ENCODE measurements at places on chromosomes 11 and 22.
A peak's percentile ranks its signal among the peaks of the same experiment; 100 is the strongest.

DNA sequence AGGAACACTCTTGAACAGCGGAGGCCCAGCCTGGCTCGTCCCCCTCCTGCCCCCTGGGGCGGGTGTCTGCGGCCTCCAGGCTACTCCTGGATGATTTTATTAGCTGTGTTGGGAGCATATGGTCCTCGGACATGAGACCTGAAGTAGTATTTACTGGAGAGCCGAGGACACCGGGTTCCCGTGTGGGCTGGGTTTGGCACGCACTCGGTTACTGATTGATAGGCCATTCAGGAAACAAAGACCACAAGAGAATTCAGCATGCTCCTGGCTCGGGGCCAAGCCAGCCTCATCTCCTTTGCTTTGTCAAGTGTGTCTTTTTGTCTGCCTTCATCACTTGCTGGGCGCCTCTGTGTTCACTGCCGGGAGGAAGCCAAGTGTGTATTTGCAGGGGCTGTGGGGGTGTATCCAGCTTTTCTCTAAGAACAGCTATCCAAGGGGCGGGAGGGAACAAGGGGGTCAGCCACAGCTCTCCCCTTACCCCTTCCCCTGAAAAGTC is 9.7 kb downstream of the FXYD2 start:
- H3K36me3 ChIP-seq, result peaks cover 2% of the 10 kb centered on the region
- no peak overlapping the region for H3K4me3 ChIP-seq
- no peaks in the 10 kb centered on the region for H3K27me3 ChIP-seq
- peaks cover 8% of the 10 kb centered on the region for H3K4me1 ChIP-seq
- peak overlapping the region; percentile 98 for H3K27ac ChIP-seq

GRCh38 chr11:118212781-118213191 is 12.0 kb downstream of the JAML start:
- H3K4me1 ChIP-seq, result no peaks in the 10 kb centered on the region
- H3K4me3 ChIP-seq, result no peak overlapping the region
- no peaks in the 10 kb centered on the region for H3K27me3 ChIP-seq
- H3K36me3 ChIP-seq, result no peaks in the 10 kb centered on the region

- no peaks in the 10 kb centered on the region for H3K36me3 ChIP-seq
- peaks cover 3% of the 10 kb centered on the region for H3K4me1 ChIP-seq
- no peak for DNase-seq
These were observed 12.1 kb upstream of the EHD1 start for GRCh38 chr11:64890522-64890939.

GRCh38 chr11:118342503-118343161 is at the start of gene CD3D:
TSS of gene CD3D (minus strand) at chr11:118342705. CDS start at chr11:118342607, 98 bp downstream.
- H3K27ac ChIP-seq, result no peak within 1 kb of the TSS
- no peaks in the 10 kb centered on the region for H3K36me3 ChIP-seq
- no peaks in the 10 kb centered on the region for H3K4me1 ChIP-seq
- DNase-seq, result no peak
